ENCODE measurements at places on chromosomes 3 and 15. TPM values are rescaled to one million over a fixed set of nuclear protein-coding genes. Genes with fewer than 3 reads are reported as not detected.

- DNase-seq, result peak; percentile 17
These were observed 69.8 kb downstream of the SSUH2 start for GRCh38 chr3:8574670-8575322.

DNA sequence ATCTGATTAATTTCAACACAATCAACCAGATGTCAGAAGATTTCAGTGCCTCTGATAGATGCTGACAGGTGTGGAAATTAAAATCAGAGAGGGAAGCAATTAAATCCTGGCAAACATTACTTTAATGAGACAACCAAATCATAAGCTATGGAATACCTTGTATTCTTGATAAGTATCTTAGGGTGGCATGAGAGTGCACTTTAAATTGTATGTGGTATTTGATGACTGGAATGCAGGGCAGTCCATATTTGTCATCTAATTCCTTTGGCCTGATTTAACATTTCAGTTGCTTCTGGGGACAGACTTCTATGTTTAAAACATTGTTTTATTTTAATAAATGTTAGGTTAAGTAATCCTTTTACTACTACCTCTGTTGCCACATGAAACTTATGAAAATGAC lies 184.1 kb downstream of the LPP start:
- DNase-seq, result no peak

Gene TTC14
- 37.7 TPM for total RNA-seq

- no peak for DNase-seq
These were observed 31.6 kb downstream of the LRIG1 start for GRCh38 chr3:66469220-66469640.

GRCh38 chr3:107939691-107940442 lies 151.0 kb downstream of the CD47 start:
- DNase-seq, result peak; percentile 25

Gene ADCY5
- total RNA-seq, result 8.4 TPM

DNA sequence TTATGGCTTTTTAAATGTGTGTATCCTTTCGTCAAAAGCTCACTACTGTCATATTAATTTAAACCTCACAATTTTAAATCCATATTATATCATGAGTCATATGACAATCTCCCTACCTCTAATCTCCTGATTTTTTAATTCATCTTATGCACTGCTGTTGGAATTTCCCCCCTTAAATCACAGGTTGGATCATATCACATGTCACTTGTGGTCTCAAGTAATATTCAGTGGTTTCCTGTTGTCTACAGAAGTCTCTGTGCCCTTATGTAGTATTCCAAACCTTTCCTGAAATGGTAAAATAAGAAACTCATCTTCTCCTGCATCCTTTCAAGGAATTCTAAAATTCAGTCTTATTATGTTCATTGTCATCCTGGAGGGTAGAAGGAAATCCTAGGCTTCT lies 116.0 kb upstream of the CBLB start:
- DNase-seq, result no peak

DNA sequence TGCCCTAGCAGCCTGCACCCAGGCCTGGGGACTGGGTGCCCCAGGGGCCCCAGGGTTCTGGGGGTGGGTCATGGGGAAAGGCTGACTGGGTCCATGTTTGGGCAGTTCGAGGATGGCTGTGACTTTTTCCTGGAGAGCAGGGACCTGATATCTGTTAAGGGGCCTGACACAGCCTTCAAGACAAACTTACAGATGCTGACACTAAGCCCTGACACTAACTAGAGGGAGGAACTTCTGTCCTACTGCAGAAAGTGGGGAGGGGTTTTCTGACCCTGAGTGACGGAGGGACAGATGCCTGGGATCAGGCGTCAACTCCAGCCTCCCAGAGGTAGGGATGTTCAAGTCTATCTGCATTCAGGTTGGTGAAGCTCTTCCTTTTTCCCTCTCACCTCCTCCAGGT lies 45.0 kb upstream of the SLC6A11 start:
- DNase-seq, result no peak

DNA sequence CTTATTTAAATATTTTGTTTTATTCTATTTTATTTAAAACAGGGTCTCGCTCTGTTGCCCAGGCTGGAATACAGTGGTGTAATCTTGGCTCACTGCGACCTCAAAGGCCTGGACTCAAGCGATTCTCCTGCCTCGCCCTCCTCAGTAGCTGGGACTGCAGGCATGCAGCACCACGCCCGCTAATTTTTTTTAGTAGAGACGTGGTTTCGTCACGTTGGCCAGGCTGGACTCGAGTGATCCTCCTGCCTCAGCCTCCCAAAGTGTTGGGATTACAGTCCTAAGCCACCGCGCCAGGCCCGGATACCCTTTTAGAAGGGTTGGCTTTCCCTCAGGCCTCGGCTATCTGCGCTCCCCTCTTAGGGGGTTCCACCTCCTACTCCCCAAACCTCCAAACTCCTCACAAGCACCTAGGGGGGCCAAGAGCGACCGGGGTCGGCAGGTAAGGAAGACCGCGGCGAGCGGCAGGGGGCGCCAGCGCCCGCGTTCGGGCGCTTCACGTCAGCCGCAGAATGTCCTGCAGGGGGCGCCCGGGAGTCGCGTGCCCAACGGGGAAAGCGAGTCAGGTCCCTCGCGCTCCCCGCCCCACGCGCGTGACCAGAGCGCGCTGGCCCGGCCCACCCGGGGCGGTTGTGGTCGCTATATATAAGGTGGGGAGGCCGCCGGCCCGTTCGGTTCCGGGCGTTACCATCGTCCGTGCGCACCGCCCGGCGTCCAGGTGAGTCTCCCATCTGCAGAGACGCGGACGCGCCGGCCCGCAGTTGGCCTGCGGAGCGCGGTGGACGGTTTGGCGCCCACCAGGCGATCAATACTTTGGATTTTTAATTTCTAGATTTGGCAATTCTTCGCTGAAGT lies 51.8 kb upstream of the GATM start:
- DNase-seq, result peak; percentile 28

Gene HYAL1
- 51.2 TPM for total RNA-seq

GRCh38 chr3:49500205-49500731 lies 30.2 kb downstream of the DAG1 start:
- no peak for DNase-seq

Gene GABRR3
- not detected for total RNA-seq

- peak; percentile 76 for DNase-seq
These were observed 42.1 kb upstream of the CCDC174 start for GRCh38 chr3:14609506-14609905.

DNA sequence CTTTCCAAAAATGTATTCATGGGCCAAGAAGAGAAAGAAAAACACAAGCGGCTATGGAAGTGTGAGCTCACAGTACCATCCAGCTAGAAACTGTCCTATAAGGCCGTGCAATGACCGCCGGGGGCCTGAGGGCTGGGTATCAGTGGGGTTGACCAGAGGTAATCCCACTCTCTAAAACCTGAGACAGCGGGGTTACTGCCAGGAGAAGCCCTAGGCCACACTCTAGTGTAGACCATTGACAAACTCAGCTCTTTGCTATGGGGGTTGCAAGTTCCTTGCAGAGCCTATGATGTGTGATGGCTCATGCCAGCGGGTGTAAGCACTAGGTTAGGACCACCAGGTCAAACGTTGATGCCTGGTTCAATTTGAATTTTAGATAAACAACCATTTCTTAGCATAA lies 25.9 kb upstream of the SLCO2A1 start:
- DNase-seq, result no peak

GRCh38 chr3:52194485-52195290 lies 3.3 kb upstream of the ALAS1 start:
- DNase-seq, result peak; percentile 93

Gene CLDN18
- 114 TPM for total RNA-seq

Gene THAP10
- total RNA-seq, result 3.0 TPM

DNA sequence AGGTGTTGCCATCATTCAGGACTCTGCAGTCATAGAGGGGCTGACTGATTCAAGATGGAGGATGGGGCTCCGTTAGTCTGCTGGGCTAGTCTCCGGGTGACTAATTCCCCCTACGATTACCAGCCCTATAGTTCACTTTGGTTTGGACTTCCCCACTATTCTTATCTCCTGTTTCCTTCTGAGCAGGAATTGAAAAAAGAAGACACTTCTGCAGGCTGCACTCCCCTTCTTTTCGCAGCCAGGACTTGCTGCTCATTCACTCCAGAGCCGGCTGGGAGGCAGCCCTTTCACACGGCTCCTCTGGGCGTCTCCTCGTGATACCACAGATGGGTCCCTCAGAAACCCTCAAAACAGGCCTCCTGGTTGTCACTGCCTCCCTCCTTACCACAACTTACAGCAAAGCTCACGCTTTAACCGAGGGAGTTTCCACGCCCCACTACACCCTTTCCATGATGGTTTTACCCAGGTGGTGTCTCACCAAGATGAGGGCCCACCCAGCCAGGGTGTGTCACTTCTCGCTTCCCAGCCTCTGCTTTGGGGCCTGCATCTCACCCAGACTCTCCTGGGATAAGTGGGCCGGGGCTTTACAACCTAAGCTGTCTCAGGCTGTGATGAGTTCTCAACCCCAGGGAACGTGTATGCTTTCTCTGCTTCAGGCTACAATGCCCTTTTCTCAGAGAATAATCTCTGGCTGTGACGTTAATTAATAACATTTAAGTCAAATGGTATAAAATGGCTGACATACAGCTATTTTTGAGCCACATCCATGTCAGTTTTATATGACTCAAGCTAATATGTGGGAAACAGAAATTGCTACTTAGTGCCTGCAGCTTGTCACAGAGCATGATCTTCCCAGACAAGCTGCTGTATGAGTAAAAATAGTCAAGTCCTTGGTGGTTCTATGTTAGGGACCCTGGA lies 11.9 kb downstream of the CX3CR1 start:
- DNase-seq, result no peak

Gene XCR1
- total RNA-seq, result 0.43 TPM

Gene RAMAC
- 28.6 TPM for total RNA-seq

DNA sequence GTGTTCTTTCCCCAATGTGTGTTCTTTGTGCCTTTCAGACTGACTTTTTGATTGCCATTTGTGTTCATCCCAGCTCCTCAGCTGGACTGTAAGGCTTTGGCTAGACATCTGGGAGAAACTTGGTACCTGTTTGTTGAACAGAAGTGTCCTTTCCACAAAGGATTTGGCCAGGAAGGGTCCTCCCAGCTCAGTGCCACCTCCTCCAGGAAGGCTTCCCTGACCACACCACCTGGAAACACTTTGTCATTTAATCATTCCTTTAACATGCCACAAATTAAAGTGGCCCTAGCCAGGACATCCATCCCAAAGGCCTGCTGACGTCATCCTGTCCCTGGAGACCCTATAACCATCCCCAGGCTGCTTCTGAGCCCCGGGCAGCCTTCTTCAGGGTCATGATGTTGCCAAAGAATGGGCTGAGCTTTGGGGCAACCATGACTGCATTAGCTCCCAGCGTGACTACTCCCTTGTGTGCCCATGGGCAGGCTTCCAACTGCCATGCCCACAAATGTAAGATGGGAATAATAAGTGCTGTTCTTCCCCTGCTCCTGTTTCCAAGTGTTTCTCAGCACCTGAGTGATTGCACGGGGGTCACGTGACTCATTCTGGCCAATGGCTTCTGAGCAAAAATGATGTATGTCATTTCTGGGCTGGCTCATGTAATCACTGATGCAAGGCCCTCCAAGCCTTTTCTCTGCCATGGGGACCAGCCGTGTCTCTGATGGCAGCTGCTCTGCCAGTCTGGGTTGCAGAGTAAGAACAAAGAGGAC lies 112.5 kb upstream of the SMAD3 start:
- DNase-seq, result no peak

Gene CAMK2N2
- 0.58 TPM for total RNA-seq

Gene OR5K4
- total RNA-seq, result not detected

GRCh38 chr15:31247404-31247803 lies 79.2 kb upstream of the KLF13 start:
- no peak for DNase-seq

DNA sequence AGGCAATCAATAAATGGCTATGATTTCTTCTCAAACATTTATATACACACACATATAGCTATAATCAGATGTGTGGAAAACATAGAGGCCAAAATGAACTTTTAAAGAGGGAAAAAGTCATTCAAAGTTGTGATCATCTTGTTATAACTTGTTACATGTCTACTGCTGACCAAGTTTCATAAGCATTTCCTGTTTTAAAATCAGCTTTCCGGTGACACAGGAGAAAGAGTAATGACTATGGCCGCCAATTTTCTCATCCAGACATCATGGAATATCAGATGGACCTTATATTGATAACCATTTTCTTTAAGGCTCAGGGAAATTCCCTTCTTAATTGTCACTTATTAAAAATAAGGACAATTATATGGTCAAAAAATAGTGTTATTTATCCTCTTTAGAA lies 71.7 kb upstream of the AGTR1 start:
- no peak for DNase-seq

GRCh38 chr3:70871909-70872656 lies 559.6 kb upstream of the MDFIC2 start:
- DNase-seq, result peak; percentile 83

DNA sequence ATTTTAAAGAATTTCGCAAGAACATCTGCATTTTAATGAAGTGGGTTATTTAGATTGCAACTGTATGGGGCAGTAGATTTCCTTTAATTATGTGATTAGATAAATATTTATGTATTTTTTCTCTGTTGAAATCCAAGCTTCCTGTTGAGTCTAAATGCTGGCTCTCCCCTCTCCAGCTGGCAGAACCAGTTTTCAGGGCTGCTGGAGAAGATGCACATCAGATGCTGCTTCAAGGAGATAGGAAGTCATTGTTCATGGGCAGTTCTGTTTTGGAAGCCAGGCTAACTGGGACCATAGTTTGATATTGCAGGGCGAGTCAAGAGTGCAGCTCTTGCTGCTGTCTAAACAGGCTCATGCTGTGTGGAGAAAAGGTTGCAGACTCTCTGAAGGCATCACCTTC lies 97.4 kb downstream of the SLC9A9 start:
- peak; percentile 97 for DNase-seq

DNA sequence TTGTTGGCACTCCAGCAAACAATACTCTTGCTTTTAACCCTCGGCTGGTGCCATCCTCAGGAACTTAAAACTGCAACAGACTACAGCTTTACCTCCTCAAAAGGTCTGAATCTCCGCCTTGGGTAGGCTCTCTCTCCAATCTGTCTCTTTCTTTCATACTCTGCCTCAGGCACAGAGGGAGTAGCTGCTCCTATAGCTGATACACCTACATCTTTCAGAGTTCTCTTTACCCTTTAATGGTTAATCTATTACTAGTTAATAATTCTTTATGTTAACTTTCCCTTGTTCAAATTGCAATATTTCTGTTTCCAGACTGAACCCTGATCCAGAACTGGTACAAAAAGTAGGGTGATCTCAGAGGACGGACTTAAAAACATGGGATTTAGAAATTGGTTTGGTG lies 66.2 kb downstream of the MAP4 start:
- no peak for DNase-seq

- peak; percentile 87 for DNase-seq
These were observed 6.3 kb upstream of the HES1 start for GRCh38 chr3:194129581-194130133.

GRCh38 chr3:42831321-42831713 lies 22.1 kb downstream of the ACKR2 start:
- DNase-seq, result peak; percentile 73

Gene TRAK1
- total RNA-seq, result 65.4 TPM
